Stimulated activated CD8-positive, alpha-beta memory T cell treated with anti-CD3 and anti-CD28 coated beads, Interleukin-15, amount 100 ng/mL, for 48 hours (primary cell): ENCODE measurements at places on chromosomes 1 and 21.

DNA sequence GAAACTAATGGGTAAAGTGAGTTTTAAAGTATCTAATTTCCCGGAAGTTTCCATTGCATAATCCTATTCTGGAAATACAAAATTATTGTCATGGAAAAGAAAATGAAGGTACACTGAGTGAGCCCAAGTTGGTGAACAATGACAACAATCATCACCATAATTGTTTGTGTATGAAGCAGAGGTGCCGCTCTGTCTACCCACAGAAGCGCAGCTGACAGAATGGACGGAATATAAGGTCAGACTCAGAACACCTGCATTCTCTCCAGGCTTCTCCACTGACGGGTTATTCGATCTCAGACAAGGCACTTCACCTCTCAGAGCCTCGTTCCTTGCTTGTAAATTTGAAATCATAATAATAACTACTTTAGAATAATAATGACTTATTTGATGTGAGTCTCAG, 99.1 kb upstream of the NGF start:
- DNase-seq: no peak

DNA sequence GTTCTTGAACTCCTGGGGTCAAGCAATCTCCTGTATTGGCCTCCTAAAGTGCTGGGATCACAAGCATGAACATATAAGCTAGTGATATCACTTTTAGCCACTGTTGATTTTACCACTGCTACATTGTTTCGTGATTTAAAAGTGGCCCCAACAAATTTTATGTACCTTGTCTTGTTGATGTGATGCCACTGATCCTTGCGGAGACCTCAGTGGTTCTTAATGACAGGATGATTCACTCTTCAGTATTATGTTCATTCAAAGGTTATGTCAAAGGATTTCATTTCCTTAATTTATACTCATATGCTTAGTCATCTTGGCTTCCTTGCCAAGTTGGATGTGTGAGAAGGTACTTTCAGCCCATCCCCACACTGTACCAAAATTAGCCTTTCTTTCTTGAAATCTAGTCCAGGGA, 12.1 kb downstream of the PRKACB start:
- DNase-seq: no peak

DNA sequence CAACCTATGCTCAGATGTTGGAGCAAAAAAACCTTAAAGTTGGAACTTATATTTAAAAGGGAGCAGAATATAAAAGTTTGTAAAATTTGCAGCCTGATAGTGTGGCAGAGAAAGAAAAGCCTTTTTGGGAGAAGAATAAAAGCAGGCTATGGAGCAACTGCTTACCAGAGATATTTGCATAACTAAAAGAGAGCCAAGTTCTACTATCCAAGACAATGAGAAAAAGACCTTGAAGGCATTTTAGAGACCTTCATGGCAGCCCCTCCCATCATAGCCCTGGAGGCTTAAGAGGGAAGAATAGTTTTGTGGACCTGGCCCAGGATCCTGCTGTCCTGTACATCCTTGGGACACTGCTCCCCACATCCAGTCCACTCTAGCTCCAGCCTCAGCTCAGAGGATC, 312.5 kb upstream of the ZRANB2 start:
- DNase-seq: no peak

DNA sequence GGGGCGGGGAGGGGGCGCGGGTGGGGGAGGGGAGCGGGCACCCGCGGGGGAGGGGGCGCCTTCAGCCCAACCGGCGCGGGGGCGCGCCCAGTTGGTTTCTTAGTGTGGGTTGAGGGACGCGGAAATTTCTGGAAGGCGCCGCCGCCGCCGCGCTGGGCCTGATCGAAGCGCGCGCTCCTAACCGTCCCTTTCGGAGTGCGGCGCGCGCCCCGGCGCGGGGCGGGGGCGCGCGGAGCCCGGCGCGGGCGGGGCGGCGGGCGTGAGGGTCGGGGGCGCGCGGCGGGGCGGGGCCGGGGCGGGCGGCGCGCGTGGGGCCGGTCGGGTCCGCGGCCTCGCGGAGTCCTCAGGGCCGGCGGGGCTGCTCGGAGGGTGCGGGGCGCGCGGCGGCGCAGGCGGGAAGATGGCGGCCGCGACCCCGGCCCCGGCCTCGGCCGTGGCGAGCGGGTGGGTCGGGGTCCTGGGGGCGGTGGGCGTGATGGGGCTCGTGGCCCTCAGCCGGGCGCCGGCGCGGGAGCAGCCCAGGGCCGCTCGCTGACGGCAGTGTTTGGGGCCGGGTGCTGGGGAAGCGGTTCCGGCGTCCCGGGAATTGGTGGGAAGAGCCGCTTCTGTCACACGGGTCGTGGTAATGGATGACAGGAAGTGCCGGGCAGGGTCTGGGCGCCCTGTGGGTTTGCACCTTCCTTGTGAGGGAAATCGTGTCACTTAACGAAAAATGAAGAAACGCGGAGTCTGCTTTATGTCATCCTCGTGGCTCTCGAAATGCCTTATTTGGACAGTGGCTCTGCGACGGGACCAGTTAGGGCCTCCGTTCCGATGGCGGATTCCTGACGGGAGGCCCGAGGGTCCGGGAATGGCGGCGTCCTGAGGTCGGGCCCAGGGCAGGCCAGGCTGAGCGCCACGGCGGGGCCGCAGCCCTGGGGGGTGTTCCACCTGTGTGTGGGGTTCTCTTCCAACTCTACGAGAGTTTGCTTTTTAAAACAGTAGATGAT, 764 bp downstream of the PKNOX1 start:
- DNase-seq: peak; percentile 47

- no peak for DNase-seq
Observed at GRCh38 chr21:22258821-22259220, 1260.6 kb downstream of the NCAM2 start.

DNA sequence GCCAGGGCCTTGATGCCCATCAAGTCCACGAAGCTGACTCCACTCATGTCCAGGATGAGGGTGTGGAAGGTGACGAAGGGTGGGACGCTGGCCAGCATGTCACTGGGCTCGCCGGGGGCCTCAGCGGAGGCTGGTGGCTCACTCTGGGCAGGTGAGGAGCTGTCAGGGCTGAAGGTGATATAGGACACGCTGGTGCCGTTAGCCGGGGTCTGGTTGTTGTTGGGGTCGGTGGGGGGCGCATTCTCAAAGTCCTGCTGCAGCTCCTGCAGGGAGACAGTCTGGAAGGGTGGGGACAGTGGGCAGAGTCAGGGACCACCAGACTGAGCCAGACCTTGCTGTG, 21.7 kb downstream of the SLC26A9 start:
- DNase-seq: no peak

GRCh38 chr1:46517932-46518498, 28.4 kb downstream of the DMBX1 start:
- DNase-seq: no peak

DNA sequence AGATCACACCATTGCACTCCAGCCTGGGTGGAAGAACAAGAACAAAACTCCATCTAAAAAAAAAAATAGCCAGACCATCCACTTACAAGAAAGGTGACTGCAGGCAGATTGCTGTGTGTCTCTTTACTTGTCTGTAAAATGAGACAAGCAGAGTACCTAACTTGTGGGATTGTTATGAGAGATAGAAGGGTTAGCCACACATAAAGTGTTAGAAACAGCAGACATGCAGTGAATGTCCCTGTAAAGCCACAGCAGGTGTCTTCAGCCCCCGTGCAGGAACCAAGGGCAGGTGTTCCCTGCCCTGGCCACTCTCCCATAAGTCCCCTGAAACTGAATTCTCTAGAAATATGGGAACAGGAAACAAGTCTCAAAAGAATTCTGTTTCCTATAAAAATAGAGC, 40.8 kb upstream of the EFHD2 start:
- DNase-seq: no peak

DNA sequence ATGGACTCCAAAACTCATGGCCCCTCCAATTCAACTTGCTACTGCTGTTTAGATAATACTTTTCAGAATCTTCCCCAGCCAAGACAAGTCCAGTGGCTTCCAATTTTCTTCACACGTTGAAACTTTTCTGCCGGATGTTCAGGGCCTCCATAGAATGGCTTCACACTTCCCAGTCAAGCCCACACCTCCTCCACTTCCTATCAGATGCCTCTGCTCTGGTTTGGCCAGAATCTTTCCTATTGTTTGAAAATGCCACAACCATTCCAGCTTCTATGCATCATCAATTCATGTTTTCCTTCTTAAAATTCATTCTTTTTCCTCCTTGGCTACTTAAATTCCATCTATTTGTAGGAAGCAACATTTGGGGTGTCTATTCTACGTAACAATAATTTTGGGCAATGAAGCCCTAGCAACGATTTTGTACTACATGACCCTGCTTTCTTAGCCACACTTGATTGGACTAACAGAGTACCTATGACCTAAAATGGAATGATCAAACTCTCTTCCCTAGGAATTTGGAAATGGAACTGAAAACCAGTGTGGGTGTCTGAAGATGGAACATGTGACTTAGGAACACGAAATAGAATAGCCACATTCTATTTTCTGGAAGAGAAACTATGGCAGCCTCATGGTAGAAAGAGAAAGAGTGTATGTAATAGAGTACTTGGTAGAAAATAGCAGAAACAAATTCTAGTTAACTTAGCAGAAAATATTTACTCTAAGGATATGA, 74.1 kb upstream of the CNIH3 start:
- no peak for DNase-seq
